HuH-7 (cell line): ENCODE measurements at places on chromosomes 3 and 15.

GRCh38 chr3:188309437-188310269, 155.7 kb downstream of the LPP start:
- no peak for DNase-seq

DNA sequence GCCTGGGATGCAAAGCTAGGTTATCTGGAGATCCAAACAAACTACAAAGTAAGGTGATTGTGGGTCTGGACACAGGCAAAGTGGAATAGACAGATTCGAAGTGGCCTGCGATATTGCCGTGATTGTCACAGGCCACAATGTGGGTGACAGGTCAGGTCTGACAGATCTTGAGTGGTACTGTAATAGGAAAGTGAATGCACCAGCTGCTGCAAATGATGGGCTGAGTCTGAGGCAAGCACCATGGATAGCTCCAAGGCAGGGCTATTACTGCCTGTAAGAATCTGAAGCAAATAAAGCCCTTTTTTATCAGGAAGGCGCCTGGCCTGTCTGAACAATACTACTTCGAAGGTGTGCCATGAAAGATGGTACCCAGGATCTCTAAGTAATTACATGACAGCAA, 10.0 kb downstream of the ARMC8 start:
- no peak for DNase-seq

GRCh38 chr15:52217186-52217585, 26.0 kb upstream of the GNB5 start:
- DNase-seq, result peak; percentile 20

DNA sequence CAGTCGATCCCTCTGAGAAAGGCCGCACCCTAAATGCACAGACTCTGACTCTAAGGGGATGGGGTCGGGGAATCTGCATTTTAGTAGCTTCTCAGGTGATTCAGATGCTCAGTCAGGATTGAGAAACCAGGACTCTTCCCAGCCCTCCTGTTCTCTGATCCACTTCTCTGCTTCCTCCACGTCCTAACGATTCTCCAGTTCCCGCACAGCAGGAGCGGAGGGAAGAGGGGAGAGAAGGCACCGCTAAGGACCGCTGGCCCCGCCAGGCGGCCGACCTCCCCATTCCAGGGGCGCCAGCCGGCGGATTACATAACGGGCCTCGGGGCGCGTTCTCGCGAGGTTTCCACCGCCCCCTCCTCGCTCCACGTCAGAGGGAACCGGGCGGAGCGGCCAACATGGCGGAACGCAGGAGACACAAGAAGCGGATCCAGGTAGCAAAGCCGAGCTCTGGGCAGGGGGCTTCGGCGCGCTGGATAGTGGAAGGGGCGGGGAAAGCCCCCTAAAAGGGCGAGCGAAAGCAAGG, at the start of gene SEC62:
Gene SEC62, plus strand, starts transcription at position 380 of the 523 bp plus-strand sequence. Its CDS starts 16 bp downstream, at position 396.
- DNase-seq, result peak; percentile 90

DNA sequence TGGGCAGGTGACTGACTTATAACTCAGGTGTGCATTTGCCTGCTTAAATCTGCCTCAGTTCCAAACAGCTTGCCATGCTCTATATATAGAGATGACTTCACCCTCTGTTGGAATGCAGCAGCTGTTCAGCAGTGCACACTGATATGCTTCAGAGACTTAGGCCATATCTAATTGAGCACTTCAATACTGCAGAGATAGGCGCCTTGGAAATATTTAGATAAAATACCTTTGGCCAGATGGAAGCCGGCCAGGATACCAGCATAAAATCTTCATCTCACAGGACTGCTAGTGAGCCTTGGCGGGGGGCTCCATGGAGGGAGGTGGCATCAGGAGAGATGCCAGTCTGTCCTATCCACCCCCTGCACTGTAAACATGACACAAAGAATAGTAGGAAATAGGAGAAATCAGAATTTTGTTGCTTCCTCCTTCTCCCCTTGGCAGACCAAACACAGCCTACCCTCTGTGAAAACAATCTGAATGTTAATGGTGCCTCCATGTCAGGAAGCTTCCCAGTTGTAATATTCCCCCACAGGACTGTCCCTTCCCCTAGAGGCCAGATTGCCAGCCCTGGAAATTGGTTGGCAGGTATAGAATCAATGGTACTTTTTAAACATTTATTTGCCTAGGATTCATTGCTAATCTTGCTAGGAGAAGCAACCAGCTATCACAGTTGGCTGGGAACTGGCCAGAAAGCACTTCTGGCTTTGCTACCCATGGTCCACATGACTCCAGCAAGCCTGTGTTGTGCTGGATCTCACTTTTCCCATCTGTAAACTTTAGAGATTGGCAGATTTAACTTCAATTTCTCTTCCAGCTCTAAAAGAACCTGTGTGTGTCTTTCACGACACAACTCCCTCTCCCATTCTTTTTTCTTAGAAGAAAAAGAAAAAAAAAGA, 215.5 kb upstream of the KCNMB2 start:
- DNase-seq, result no peak

DNA sequence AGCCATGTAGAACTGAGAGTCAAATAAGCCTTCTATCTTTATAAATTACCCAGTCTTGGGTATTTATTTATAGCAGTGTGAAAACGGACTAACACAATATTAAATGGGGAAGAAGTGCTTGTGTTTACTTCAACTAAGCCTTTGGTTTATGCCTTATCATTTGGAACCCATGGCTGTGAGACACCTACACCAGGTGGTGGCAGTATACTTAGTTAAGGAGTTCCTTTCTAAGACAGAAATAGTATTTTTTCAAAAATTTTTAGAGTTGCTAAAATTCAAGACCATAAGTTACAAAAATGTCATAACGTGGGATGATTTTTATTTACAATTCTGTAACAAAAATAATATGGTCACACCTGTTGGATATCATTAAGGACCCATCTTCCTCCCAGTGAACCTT, 354.5 kb upstream of the SOX14 start:
- no peak for DNase-seq

DNA sequence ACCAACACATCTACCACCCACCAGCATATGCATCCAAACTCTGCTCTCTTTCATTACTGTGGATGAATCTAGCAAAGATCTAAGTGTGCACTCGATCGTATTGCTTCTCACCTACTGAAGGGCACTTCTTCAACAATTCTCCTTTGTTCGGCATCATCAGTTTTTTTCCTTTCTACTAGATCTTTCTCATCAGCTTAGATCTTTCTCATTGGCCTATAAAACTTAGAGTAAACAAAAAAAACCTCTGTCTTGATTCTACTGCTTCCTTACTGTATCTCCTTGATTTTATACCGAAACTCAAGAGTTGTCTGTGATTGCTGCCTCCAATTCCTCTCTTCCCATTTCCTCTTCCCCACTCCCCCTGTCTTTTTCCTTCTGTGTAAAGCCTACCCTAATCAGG, 36.1 kb upstream of the TIPARP start:
- no peak for DNase-seq

GRCh38 chr15:34122771-34123183, 20.9 kb downstream of the PGBD4 start:
- DNase-seq, result no peak

- DNase-seq, result no peak
These were observed 8.3 kb downstream of the ZNF710 start for GRCh38 chr15:90009301-90010022.

GRCh38 chr3:70471464-70472342, 159.3 kb upstream of the MDFIC2 start:
- no peak for DNase-seq

GRCh38 chr3:104832530-104832929, 534.2 kb upstream of the ALCAM start:
- DNase-seq, result no peak

GRCh38 chr3:81910244-81910852, 148.9 kb upstream of the GBE1 start:
- no peak for DNase-seq

GRCh38 chr15:31345606-31346366, 19.2 kb downstream of the KLF13 start:
- DNase-seq, result no peak

- no peak for DNase-seq
These were observed 74.9 kb upstream of the CHRNB4 start for GRCh38 chr15:78715930-78716329.

- DNase-seq, result no peak
These were observed 37.8 kb downstream of the CD47 start for GRCh38 chr3:108053067-108053466.

DNA sequence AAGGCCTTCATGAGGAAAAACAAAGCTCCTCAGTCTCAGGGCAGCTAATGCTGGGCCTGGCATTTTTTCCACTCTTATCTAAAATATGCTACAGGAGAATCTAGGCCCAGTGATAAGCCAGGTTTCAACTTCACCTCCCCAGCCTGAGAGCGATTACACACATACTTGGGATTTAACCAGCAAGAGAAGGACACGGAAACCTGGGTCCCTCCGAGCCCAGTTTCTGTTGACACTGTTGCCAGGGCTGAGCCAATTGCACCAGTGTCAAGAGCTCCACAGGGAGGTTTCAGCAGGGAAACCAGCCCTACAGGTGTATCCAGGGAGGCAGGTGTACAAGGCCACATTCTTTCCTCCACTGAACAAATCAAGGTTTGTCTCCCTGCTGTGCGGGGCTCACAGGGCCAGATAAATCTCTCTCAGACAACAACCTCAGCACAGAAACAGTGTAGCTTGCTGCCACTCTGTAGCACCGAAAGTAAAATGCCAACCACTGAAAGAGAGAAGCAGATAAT, 85.4 kb downstream of the MAGI1 start:
- no peak for DNase-seq

DNA sequence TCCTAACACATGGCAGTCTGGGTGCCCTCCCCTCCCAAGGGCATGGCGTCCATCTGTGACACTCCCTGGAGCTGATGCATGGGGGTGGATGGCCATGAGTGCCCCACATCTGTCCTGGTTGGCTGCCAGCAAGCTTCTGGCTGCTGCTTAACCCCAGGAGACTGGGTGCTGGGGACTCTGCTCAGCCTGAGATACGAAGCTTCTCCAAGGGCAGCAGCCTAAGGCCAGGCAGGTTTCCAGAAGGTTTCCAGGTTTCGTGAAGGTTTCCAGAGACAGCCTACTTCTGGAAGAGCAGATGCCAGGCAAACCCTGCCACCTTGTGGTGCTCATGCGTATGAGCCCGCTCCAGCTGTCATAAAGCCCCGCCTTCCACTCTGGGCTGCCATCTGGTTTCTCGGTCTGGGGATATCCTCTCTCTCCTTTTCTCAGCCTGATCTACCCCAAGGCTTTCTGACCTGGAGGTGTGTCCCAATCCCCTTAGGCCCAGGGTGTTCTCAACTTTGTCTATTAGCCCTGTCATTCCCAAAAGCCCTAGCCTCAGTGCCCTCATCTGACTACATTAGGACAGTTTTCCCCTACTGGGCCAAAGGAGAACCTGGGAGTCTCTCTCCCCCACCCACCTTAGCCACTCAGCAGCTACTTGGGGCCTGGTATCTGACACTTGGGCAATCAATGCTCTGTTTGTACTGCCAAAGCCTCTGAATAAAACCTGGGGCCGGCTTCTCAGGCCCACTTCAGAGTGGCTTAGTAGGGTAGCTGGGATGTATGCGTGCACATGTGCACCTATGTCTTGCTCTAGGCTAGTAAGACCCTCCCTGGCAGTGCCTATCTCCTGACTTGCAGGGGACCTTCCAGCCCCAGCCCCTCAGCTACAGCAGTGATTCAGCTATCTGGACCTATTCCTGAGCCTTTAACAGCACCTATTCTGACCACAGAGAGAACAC, 12.0 kb downstream of the MRPL46 start:
- peak; percentile 64 for DNase-seq

DNA sequence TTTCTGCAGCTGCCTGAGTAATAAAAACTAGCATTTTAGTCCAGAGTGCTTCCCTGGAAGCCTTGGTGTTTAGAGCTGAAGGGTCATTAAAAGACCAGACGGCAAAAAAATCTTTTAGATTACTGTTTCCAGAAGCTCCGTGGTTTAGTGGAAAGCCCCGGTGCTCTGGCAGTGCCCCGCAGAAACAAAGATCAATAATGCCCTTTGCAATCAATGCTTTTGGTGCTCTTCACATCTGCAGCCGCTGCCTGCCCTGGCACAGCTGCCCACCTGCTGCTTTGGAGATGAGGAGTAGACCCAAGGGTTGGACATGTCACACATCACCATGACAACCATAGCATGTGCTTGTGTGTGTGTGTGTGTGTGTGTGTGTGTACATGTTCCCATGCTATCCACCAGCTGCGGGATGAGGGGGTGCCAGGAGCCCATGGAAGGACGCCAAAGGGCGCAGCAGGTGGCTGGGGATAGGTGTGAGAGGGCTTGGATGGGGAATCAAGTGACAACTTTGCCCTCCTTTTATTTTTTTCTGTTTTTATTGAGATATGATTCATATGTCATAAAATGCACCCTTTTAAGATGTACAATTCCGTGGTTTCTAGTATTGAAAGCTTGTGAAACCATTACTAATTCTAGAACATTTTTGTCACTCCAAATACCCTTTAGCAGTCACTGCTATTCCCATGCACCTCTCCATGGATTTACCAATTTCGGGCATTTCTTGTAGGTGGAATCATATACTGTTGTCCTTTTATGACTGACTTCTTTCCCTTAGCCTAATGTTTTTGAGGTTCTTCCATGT, 75.7 kb upstream of the KLHL25 start:
- no peak for DNase-seq

DNA sequence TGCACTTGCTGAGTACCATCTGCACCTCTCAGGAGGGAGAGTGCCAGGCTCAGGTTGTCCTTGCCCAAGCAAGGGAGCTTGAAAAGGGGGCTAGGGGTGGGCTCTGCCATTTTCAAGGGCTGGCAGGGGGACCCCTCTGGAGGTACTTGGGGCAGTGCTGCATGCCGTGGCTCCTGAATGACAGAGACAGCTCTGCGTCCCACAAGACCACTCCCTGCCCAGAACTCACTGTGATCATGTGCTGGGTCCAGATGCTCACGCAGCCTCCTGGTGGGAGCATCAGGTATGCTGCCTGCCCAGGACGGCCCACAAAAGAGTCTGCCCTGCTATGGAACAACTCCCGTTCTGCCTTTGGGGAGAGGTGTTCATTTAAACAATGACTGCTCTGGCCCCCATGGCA, 165.2 kb downstream of the GOLGA6L4 start:
- DNase-seq, result no peak

DNA sequence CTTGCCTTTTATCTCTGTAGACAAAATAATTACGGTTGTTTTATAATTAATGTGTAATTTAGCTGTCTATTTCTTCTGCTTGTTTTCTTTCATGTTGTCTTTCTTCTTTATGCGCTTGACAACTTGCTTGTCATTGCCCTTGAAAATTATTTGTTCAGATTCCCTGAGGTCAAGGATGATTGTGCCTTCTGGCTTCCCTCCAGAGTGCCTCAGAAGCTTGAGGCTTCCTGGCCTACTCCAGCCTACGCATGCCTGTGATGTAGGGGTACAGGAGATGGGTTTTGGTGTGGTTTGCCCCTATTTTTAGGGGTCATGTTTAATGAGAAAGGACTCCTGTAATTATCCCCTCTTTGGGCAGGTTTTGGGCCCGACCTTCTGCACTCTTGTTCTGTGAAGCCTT, 231.5 kb downstream of the SV2B start:
- DNase-seq, result no peak
